ENCODE measurements at places on chromosomes 5 and 9.
A peak's percentile ranks its signal among the peaks of the same experiment; 100 is the strongest.

- no peak for DNase-seq
Measured at GRCh38 chr5:43711496-43711895, 108.5 kb downstream of the NNT start.

- no peak for DNase-seq
Measured at GRCh38 chr5:178325679-178326373, 93.2 kb upstream of the PHYKPL start.

GRCh38 chr5:81922854-81923279, 49.0 kb upstream of the ATG10 start:
- DNase-seq = no peak

- DNase-seq = peak; percentile 71
Measured at GRCh38 chr5:32329395-32329834, 16.7 kb upstream of the MTMR12 start.

DNA sequence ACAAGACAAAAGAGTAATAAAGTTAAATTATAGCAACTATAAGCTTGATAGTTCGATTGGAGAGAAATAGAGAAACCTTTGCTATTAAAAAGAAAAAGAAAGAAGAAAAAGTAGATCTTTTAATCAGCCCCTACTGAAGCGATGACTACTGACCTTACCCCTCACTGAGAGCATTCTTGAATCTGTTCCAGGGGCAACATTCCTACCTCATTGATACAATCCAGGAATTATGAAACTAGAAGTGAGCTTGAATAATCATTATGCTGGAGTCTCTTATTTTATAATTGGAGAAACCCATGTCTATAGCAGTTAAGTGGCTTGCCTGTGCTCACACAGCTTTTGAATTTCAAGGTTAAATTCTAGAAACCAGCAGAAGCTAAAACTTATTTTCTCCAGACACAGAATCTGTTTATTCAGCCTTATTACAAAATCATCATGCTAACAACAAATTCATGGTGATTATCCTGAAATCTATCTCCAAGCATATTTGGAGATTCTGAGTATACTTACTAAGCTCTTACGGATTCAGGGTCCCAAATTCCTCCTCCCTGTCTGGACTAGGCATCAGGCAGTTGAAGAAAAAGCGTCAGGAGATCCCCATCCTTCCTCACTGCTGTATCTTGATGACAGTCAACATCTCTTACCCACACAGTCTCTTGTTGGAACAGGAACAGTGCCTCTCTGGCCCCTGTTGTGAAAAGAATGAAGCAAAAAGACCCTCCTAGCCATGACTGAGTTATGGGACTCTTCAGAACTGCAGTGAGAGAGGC, 547.6 kb upstream of the WWC1 start:
- no peak for DNase-seq

DNA sequence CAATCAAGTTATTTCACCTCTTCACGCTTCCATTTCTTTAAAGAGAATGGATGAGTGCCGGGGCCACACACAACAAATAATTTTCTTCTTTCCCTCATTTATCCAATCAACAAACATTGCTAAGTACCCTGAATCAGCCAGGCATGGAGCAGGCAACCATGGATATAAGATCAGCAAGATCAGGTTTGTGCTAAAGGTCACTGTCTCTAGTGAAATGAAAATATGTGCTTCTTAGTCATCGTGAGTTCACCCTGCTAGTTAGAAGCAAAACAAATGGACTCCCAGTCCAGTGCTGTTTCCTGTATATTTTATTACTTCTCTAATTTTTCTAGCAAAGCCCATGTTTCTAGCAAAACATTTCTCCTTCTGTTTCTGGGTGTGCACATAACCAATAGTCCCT, 629.2 kb downstream of the BNC2 start:
- no peak for DNase-seq

DNA sequence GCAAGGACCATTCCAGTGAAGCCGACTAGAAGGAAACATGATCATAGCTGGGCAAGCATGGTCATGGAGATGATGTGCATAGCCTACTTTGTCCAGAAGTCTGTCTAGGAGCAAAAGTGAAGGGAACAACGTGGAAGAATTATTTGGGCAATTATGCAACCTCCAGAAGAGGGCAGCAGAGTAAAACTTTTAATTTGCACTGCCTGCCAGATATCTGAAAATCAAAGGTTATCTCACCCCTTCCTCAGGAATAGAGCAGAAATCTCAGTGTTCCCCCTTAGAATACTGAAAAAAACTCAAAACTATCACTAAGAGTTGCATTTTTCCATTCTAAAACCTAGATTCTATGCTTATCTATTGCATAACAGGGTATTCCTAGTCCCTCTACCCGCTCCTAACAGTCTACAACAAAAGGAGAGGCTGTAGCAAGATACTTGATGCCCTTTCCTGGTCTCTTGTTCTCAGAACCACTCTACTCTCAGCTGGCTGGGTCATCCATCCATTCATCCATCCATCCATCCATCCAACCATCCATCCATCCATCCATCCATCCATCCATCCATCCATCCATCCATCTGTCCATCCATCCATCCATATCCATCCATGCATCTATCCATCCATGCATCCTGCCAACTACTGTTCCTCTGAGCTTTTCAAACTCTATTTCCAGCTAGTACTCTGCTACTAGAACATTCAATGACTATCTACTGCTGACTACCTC, 8.4 kb upstream of the SETD9 start:
- DNase-seq = peak; percentile 9

GRCh38 chr9:19050637-19051591, 1.7 kb downstream of the RRAGA start:
- no peak for DNase-seq

- DNase-seq = no peak
Measured at GRCh38 chr5:38370358-38371100, 112.2 kb downstream of the EGFLAM start.

- no peak for DNase-seq
Measured at GRCh38 chr5:88833371-88834130, 49.4 kb downstream of the MEF2C start.

GRCh38 chr5:169814522-169814921, 165.8 kb downstream of the INSYN2B start:
- DNase-seq = no peak

DNA sequence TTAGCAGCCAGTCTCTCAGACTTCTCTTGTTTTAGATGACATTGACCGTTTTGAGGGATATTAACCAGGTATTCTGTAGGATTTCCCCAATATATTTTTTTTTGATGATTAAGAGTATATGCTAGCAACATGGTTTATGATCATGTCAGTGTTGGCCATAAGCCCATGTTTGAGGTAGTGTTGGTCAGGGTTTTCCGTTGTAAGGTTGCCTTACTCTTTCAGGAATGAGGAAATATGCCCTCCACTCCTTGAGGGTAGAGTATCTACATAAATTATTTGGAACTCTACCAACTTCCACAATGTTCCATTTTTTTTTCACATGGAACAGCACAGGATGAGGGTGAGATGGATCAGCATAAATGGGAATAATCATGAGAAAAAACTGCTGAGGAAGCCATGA, 188.4 kb upstream of the PRDM9 start:
- DNase-seq = no peak

GRCh38 chr9:5626727-5627634, 1.9 kb upstream of the RIC1 start:
- peak; percentile 38 for DNase-seq

DNA sequence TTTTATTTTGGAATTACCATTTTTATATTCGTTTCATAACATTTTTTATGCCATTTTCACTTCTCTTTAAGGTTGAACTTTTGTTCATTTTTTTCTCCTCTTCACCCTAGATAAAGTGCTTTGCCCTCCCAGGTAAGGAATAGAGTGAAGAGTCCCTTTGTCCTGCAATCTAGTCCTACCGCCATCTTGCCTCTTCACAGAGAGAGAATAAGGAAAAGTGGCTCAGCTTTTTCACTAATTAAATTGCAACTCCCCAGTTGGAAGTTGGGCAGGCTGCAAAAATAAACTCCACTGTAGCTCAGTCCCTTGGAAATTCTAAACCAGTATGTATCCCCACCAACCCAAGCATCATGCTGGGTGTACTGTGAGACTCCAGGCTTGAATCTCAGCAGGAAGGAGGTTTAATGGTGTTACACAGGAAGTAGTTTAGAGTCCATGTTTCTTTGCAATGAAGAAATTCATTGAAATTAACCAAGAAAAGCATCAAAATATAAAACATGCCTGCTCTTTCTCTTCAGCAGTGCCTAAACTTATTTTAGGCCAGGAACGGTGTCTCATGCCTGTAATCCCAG, 60.3 kb upstream of the PCSK1 start:
- no peak for DNase-seq

DNA sequence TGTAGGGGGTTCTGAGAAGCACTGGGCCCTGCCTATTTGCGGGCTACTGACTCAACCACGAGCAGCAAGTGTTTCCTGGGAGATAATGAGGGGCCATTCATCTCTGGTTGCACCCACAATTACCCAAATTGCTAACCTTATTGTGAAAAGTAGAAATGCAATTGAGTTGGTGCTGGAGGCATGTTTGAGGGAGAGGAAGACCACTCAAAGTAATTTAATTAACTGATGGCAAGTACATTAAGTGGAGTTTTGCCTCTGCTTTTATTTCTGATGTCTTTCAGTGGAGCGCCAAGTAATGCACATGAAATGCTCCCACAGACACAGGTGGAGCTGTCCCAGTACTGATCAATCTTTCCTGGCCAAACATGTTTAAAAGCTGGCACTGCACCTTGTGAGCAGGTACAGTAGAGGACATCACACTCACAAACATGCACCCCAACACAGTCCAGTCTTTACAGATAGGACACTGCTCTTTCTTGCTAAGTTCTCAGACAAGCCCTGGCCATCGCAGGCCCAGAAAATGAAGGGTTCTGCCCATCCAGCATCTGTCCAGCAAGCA, 195.4 kb downstream of the HSPA4 start:
- DNase-seq = no peak

DNA sequence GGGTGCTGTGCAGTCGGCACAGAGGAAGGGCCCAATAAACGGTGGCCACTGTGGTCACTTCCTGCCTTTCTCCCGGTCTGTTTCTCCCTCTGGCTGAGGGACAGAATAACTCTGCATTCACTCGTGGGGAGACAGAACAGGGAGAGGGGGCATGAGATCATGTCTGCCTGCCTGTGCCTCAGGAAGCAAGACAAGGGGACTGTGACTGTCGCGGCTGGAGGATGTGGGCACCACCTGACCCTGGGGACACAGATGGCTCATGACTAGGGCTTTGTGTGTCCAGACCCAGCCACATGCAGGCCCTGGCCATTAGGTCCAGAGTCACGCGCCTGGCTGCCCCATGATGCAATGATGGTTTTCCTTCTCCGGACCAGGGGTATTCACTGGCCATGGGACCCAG, 5.8 kb downstream of the TRUB2 start:
- no peak for DNase-seq

DNA sequence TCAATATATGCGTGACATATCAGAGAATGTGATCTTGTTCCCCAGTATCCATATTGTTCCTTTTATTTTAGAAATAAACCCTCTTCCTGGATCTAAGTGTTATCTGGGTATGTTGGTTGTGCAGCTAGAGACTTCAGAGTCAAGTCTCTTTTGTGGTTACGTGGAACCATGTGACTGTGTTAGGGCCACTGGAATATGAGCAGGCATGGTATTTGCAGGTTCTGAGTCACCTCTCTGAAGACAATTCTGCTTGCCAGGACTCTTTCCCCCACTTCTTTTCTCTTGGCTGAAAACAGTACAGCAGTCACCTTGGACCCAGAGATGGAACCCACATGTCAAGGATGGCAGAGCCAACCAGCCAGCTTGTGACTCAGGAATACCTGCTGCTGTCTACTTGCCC, 59.7 kb downstream of the ATP10B start:
- DNase-seq = no peak

DNA sequence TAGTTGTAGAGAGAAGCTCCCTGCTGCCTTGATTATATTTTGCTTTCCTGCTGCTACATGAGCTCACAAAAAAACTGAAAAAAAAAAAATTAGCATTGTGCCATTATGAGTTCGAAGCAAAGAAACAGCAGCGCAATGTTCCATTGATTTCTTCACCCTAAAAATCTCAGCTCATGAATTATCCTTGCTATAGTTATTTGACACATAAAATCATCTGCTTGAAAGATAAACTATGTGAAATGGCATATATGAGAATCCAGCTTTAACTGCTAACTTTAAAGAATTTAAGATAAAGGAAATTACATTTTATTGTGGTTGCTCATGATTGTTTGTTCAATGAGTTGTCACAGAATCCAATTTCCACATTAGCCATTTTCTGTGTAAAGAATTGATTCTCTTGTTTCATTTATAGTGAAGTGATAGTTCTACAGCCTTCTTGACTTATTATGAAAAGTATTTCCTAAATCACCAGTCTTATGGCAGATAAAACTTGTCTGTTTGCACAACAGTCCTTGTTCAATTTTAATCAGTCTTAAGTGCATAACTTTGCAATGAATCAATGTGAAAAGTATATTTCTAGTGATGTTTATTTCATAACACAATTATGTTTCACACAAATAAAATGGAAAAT, 1275.0 kb upstream of the CDH9 start:
- DNase-seq = no peak
